Stimulated activated CD4-positive, alpha-beta T cell treated with anti-CD3 and anti-CD28 coated beads, Interleukin-2, amount 100 ng/mL, for 48 hours (primary cell): ENCODE measurements at places on chromosomes 1 and 21.

DNA sequence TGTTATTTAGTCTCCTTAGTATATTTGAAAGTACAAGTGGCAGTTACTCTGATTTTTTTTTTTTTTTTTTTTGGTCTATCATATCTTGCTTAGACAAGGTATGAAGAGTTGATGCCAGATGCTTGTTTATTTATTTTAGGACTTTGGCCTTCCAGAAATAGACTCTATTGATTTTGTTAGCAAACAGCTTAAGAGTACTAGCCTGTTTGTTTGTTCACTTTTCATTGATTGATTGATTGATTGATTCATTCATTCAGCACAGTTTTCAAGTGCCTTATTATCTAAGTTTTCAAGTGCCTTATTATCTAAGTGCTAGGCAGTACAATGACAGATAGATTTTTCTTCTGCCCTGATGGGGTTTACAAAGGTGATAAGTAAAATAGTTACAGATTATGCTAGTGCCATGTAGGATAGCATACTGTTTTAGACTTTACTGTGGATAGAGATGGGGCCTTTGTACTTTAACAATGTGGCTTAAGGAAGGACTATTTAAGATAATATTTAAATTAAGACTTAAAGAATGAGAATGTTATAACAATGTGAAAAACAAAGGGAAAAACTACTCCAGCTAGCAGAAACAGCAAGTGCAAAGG is 50.5 kb downstream of the MTF2 start:
- DNase-seq, result no peak

GRCh38 chr1:65538664-65539063 is 118.2 kb downstream of the LEPR start:
- DNase-seq, result no peak

GRCh38 chr1:41365772-41366454 is 4.7 kb downstream of the FOXO6 start:
- DNase-seq, result no peak

- no peak for DNase-seq
Measured at GRCh38 chr1:7457811-7458210, 313.3 kb upstream of the VAMP3 start.

DNA sequence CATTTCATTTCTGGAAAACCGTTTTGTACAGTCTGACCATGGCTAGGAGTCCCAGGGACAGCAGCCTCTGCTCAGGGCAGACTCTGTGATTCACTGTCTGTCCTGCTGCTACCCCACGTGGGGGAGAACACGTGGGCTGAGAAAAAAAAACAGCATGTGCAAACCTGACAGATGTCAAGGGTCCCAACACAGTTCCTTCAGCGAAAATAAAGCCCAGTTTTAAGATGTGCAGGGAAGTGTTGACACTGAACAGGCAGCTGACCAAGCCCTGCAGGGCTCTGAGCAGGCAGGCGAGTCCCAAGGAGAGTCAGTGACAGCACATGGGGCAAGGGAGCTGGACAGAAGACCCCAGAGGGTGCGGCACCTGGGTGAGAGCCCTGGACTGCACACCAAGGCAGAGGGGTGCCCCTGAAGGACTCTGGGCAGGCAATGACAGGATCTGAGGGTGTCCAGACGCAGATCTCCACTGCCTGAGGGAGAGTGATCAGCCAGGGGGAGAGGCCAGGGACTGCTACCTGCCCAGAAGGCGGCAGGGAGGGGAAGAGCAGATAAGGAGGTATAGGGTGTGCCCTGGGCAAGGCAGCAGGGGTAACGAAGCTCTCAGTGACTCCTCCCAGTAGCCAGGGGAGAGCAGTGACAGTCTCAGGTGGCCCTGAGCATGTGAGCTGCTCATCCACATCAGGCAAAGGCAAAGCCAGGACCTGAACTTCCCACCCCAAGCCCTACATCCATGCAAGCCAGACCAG is 5.1 kb upstream of the SPATC1L start:
- DNase-seq, result no peak

DNA sequence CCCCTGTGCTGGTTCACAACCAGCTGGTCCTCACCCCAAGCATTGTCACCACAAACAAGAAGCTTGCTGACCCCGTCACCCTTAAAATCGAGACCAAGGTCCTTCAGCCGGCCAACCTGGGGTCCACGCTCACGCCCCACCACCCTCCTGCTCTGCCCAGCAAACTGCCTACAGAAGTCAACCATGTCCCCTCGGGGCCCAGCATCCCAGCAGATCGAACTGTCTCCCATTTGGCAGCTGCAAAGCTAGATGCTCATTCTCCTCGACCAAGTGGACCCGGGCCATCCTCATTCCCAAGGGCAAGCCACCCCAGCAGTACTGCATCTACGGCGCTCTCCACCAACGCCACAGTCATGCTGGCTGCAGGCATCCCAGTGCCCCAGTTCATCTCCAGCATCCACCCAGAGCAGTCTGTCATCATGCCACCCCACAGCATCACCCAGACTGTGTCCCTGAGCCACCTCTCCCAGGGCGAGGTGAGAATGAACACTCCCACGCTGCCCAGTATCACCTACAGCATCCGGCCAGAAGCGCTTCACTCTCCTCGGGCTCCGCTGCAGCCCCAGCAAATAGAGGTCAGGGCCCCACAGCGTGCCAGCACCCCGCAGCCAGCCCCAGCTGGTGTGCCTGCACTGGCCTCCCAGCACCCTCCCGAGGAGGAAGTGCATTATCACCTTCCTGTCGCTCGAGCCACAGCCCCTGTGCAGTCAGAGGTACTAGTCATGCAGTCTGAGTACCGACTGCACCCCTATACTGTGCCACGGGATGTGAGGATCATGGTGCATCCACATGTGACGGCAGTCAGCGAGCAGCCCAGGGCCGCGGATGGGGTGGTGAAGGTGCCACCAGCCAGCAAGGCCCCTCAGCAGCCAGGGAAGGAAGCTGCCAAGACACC is 40.6 kb downstream of the ZBTB17 start:
- no peak for DNase-seq

- no peak for DNase-seq
Measured at GRCh38 chr1:40634901-40635655, 30.4 kb downstream of the RIMS3 start.

GRCh38 chr1:243790404-243790803 is 59.6 kb downstream of the AKT3 start:
- no peak for DNase-seq

- DNase-seq, result no peak
Measured at GRCh38 chr21:33168886-33169285, 60.9 kb upstream of the IFNAR2 start.

DNA sequence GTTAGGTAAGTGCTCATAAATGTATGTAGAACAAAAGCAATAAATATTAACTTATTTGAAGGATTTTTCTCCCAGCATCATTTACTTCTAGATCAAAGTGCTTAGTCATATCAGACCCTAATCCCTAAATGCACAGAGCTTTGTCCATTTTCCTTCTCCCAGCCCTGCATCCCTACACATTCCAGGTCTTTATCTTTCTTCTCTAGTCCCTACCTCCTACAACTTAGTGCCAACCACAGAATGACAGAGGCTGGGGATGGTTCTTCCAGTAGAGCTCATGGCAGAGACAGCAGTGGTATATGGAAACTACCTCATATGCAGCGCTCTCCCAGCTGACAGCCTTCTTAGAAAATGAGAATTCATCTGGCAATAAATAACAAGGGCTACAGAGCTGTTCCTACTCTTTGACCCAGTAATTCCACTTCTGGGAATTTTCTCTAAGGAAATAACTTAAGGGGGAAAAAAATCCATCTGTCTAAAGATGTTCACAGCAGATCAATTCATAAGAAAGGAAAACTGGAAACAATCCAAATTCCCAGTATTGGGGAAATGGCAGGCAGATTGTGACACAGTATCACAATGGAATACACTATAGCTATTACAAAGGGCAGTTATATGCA is 62.9 kb upstream of the ROR1 start:
- DNase-seq, result no peak

DNA sequence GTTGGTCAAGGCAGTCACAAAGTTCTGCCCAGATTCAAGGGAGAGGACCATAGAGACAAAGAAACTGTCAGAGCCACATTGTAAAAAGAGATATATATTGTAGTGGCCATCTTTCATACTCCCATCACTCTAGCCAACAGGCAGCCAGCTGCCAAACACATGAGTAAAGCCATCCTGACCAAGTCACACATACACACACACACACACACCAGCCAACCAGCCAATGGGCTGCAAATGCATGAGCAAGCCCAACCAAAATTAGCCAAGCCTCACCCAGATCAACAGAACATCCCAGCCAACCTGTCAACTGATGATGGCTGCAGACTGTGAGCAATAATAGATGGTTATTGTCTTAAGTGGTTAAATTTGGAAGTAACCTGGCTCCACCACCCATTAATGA is 120.7 kb downstream of the SEC16B start:
- no peak for DNase-seq

GRCh38 chr21:41966872-41967621 is 13.2 kb upstream of the C2CD2 start:
- DNase-seq, result no peak

GRCh38 chr1:85148524-85149250 is 52.1 kb downstream of the SYDE2 start:
- DNase-seq, result no peak

DNA sequence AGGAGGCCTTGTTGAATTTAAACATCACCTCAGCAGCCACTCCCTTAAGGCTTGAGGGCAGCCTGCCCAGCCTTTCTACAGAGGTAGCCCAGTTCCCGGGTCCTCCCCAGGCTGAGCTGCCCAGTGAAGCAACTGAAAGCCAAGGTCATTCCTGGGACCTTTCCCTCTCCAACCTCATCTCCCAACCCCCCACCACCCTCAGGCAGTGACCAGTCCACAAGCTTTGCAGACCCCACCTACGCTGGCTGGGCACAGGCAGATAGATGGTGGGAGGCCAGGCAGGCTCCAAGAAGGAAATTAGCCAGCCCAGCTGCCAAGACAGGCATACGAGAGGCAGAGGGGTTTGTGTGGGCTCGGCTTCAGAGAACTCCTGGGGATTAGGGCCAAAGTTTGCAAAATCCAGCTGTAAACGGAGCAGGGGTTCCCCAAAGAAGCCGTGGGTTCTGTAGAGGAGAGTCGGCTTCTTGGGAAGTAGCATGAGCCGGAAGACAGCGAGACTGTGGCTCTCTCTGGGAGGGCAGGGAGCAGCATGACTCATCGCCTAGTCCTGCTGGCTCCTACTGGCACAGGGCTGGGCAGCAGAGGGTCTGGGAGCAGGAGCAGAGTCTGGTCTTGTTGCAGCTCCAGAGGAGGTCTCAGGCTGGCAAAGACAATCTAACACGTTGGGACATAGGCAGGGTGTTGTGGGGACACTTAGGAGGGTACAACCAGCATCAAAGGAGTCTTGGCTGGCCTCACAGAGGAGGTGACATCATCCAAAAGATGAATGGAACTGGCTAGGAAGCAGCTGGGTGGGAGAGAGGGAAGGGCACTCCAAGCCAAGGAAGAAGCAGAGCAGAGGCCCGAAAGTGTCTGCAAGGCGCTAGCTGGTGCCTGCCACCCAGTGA is 2.8 kb upstream of the ZC3H12A start:
- no peak for DNase-seq

- no peak for DNase-seq
Measured at GRCh38 chr1:4797016-4797410, 142.6 kb downstream of the AJAP1 start.

DNA sequence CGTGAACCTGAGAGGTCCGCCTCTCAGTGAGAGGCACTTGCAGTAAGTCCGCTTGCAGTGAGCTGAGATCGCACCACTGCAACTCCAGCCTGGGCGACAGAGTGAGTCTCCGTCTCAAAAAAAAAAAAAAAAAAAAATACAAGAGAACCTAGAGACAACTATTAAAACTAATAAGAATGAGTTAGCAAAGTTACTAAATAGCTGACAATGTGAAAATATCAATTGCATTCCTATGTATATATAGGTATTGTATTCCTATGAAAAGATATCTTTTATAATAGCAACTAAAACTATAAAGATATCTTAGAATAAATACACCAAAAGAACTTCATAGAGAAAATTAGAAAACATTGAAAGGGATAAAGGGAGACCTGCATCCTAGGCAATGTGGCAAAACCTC is 20.3 kb downstream of the FLVCR1 start:
- DNase-seq, result no peak

DNA sequence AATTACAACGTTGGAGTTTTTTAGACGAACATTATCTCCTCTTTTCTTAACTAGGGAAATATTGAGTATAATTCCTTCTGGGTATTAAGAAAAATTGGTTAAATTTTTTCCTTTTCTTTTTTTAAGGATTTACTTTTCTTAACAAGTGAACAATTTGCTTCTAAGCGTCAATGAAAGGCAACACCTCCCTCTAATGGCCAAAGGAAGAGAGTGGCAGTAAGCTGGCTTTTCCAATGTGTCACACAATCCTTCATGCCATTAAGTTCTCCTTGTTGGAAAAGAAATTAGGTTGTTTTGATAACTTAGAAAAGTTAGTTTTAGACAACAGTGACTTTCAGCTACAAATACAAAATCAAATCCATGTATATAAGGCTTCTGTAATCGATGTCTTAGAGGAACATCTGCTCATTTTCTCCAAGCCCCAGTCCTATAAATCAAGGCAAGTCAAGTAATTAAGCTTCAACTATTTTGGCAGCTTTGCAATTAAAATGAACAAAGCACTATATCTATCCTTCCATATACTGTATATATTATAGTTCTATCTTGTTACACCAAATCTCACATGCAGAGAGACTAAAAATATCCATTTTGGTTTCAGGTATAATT is 62.8 kb downstream of the EDEM3 start:
- no peak for DNase-seq

- DNase-seq, result no peak
Measured at GRCh38 chr1:19007491-19008441, 51.3 kb upstream of the IFFO2 start.
